Stimulated activated CD4-positive, alpha-beta T cell treated with anti-CD3 and anti-CD28 coated beads, Interleukin-1b, Interleukin-23, amount 100 ng/mL, for 1 hour (primary cell): ENCODE measurements at places on chromosomes 1 and 21.

DNA sequence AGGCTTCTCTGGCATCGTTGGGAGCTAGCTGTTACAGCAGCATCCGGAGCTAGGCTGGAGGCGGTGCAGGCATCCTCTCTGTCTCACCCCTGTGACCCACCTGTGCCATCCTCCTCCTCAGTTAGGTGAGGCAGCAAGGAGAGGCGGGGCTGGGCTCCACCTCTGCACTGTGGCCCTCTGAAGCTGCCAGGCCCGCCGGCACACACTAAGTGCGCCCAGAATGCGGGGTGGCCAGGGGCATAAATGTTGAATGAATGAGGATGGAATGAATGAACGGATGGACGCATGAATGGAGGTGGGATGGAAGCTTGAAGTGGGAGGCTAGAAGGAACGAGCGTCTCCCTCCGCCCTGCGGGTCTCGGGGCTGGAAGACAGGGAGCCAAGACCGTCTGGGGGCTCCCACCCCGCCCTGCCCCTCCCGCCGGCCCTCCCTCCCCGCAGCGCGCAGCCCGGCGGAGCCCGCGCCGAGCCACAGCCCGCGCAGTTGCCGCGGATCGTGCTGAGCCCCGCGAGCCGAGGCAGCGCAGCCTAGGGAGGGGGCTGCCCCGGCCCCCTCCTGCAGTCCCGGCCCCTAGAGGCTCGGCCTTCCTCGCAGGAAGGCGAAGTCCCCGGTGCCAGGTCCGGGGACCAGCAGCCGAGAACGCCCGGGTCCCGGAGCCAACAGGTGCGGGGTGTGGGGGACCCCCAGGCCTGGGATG, at the start of gene HCRTR1:
Gene HCRTR1, plus strand, starts transcription at position 472 of the 698 bp plus-strand sequence. CDS start 1,504 bp downstream, outside the sequence.
- DNase-seq, result no peak

GRCh38 chr21:32562426-32562825, 22.9 kb downstream of the TCP10L start:
- no peak for DNase-seq

DNA sequence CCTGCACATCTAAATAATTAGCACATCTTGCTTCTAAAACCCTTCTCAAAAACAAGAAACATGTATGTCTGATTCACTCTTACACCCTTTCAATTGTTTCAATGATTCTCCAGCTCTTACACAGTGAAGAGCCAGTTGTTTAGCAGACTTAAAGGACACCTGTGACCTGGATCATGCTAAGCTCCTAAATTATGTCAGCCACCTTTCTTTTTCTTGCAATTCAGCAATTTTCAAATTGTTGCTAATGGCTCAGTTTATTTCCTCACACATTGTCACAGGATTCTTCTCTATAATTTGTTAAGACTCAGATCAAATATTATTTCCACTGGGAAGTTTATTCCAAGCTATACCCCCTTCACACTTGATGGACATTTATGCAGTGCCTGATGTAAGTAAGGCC, 413.2 kb downstream of the PLA2G4A start:
- DNase-seq, result no peak

- no peak for DNase-seq
Observed at GRCh38 chr1:116298746-116299145, 74.3 kb upstream of the ATP1A1 start.

GRCh38 chr1:217929213-217929885, 298.2 kb downstream of the SPATA17 start:
- no peak for DNase-seq

DNA sequence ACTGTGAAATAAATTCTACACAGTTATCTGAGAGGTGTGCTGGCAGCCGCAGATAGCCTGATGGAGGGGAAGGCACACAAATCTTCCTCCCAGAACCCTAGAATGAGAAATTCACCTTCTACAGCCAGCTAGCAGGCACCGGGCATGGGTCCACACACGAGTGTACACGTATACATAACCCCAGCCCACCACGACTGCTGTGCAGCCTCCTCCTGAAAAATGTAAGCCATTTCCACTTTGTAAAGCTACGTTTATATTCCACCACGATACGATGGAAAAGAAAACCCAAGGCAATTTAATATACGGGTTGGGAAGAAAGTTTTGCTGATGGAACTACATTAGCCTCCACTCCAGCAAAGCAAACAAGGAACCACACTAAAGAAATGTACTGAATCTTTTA, 1.8 kb downstream of the BTG3 start:
- no peak for DNase-seq

GRCh38 chr1:91165033-91165654, 143.3 kb upstream of the ZNF644 start:
- peak; percentile 49 for DNase-seq

- DNase-seq, result no peak
Observed at GRCh38 chr1:26772687-26773086, 15.1 kb upstream of the PIGV start.

- DNase-seq, result no peak
Observed at GRCh38 chr1:28759257-28759656, 22.5 kb downstream of the YTHDF2 start.

DNA sequence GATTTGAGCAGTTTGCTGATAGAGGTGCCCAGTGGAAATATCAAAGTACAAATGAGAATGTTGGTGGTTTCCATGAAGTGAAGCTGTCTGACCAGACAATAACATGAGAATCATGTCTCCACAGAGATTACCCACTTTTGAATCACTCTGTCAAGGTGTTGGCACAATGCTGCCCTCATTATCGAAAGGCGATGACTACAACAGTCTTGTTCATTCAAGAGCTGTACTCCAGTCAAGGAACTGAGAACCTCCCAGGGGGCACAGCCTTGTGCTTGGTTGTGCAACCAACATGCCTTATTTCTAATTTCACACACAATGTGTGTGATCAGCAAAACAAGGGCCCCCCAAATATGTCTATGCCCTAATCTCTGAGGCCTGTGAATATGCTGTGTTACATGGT, 35.7 kb downstream of the ETS2 start:
- no peak for DNase-seq

GRCh38 chr1:208174731-208175507, 69.3 kb downstream of the PLXNA2 start:
- DNase-seq, result no peak

DNA sequence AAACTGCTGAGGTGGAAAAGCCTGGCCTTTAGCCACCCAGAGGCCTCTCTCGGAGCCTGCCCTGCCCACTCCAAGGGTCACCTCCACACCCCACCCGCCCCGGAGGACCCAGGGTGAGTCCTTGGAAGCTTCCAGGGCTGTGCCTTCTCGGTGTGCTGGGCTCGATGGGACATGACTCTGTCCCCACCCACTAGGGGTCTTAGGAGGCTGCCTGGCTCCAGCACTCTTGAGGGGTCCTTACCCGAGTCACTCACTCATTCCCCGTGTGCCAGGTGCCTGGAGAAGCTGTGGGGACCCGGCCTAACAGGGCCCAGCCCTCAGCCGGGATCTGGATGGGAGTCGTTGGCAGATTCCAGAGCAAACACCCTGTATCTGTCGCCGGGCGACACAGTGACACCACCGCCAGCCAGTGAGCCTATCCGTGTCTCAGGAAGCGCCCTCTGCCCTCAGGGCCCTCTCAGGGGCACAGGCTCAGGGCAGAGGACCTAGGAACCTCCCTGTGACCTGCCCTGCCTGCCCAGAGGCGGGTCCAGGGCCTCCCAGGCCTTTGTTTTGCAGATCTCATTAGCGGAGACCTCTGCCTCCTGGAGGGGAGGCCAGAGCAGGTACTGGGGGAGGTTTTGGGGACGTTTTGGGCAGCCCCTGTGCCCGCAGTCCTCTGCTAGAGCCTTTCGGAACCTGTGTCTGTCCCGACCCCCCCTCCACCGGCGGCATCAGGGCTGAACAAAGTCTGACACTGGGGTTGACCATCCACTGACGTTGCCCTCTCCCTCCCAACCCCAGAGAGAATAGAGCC, 3.1 kb upstream of the PRKCZ start:
- no peak for DNase-seq

- DNase-seq, result no peak
Observed at GRCh38 chr1:27883536-27883935, 11.2 kb downstream of the THEMIS2 start.

GRCh38 chr1:234845097-234845660, 235.2 kb upstream of the IRF2BP2 start:
- DNase-seq, result no peak

GRCh38 chr1:204799630-204800029, 71.0 kb upstream of the NFASC start:
- DNase-seq, result no peak

DNA sequence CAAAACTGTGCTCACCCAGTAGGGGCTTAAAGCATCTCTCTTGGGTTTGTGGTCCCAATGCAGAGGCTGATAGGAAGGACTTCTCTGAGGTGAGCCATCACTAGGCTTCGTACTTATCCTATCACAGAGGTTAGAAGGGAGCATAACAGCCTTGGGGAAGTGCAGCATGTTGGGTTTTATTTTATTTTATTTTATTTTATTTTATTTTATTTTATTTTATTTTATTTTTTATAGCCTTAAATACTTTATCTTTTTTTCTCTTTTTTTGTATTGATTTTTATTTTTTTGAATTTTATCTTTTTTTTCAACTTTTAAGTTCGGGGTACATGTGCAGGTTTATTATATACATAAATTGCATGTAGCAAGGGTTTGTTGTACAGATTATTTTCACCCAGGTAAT, 48.9 kb upstream of the LPGAT1 start:
- no peak for DNase-seq

DNA sequence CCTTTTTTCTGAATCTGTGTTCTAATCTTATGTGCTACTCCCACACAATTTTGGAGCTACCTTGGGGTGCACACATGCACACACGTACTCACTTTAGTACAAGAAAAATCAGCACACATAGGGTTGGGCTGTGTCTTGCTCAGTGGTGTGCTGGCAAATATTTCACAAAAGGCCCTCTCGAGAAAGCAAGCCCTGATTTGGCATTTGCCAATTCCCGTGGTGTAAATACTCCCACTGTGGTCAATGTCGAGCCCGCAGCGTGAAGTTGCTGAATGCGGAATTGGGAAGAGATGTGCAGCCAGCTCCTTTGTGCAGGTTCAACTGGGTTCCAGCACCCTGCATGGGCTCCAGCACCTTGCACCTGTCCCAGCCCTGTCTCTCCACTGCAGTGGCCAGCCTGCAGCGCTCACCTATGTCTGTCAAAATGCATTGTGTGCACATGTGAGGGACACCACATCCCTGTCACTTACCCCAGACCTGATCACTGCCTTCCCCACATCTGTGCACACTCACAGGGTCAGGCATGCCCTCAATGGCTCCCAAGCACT, 78.4 kb upstream of the WNT4 start:
- no peak for DNase-seq

DNA sequence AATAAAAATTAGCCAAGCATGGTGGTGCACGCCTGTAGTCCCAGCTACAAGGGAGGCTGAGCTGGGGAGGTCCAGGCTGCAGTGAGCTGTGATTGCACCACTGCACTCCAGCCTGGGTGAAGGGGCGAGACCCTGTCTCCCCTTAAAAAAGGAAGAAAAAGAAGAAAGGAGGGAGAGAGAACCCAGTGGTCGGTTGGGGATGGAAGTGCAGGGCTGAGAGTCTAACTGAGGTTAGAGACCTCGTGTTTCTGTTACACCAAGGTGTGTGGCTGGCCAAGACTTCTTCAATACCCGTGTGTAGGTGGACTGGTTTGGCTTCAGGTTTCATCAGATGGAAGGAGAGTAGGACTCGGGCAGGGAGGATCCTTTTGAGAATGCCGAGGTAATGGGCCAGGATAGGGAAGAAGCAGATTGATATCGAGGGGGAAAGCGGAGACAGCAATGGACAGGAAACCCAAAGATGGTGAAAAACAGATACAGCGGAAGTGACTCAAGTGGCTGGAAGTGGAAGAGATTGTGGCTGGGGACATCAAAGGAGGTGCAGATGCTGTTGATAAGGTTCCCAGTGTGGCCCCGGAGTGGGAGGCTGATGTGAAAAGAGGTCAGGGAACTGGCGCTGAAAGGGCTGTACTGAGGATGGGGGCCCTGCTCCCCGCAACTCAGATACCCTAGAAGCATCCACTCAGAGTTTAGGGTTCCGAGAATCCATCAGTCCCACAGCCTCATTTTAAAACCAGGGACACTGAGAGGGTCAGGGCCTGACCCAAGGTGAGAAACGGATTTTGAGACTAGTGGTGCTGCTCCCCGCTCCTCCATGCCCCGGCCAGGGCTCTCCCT, 681 bp upstream of the UBXN10 start:
- DNase-seq, result no peak

- DNase-seq, result no peak
Observed at GRCh38 chr1:91916811-91917460, 31.0 kb upstream of the TGFBR3 start.

DNA sequence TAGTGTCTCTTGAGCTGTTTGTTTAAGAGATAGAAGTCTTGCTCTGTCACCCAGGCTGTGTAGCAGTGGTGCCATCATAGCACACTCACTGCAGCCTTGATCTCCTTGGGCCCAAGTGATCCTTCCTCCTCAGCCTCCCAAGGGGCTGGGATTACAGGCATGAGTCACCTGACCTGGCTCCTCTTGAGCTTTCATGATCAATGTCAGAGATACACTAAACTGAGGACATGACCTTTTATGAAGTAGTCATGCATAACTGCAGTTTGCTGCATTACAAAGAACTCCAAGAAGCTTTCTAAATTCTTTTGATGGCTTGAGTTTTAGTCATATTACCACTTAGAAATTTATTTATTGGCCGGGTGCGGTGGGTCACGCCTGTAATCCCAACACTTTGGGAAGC, 77.7 kb downstream of the CC2D1B start:
- DNase-seq, result no peak

- DNase-seq, result no peak
Observed at GRCh38 chr1:198642983-198643382, 4.1 kb downstream of the PTPRC start.

- DNase-seq, result no peak
Observed at GRCh38 chr1:57281324-57281723, 142.5 kb downstream of the DAB1 start.

DNA sequence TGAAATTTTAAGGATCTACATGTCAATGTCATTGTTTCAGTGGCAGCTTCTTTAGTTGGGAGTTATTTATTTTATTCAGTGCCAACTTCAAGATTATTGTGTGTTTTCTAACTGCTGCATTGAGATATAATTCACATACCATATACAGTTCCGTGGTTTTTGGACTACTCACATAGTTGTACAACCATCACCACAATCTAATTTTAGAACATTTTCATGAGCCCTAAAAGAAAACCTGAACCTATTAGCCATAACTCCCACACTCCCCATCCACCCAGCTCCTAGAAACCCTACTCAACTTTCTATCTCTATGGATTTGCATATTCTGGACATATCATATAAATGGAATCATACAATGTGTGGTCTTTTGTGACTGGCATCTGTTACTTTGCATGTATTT, 220.0 kb downstream of the LRRC40 start:
- DNase-seq, result no peak

GRCh38 chr1:214458541-214458940, 92.9 kb downstream of the PTPN14 start:
- DNase-seq, result no peak

DNA sequence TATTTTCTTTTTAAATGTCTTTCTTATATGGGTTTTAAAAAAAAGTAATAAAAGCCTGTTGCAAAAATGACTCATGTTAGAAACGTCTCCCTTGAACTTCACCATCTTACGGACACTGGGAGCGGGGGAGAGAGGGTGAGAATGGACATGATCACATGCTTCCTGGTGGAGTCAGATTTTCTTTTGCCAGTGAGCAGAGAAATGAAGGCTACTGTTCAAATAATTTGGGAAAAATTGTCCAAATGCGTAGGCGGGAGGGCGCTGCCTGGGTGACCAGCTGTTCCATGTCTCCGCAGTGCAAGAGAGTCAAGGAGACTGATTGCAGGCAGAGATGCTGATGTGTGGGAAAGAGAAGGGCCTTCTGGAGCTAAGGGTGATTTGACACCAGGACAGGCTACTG, 23.1 kb downstream of the EIF2D start:
- no peak for DNase-seq
